Tongue (tissue), 3 donors: ENCODE measurements at places on chromosomes 12 and 14.
A peak's percentile ranks its signal among the peaks of the same experiment; 100 is the strongest.

DNA sequence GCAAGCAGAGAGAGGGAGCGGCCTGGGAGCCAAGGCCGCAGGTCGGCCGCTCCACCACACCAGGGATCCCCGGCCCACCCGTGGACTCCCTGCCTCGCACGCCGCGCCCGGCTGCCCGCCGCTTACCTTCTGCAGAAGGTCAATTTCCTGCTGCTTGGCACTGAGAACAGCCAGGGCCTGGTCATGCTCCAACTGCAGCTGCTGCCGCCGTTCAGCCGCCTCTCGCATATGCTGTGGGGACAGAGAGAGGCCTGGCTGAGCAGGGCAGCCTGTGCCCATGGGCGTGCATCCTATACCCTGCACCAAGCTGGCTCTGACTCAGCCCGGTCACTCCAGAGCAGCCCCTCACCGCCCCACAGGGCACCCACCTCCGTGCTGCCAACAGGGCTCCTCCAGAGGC is 141.1 kb downstream of the PIWIL1 start:
- peak; percentile 87 for DNase-seq

DNA sequence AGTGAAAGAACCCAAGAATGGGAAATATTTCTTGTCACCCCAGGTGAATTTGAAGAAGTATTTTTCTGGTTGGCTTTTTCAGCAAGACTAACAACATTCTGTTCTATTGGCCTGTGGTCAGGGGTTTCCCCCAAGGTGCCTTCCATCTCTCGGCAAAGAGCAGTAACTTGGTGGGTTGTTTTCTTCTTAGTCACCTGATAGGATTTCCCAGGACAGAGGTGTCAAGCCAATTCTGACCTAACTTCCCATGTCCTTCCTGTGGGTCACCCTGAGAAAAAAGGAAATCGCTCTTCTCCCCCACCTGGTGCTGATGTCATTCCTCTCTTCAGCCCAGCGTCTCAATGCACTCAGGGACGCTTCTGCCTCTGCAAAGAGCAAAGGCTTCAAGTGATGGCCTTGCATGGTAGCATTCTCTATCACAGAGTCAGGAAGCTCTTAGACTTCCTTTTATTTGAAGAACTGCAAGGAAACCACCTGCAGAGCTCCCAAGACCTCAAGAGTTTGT is 16.1 kb upstream of the IFNG start:
- no peak for DNase-seq

- peak; percentile 37 for DNase-seq
Observed at GRCh38 chr14:102195446-102195845, 55.7 kb downstream of the WDR20 start.

DNA sequence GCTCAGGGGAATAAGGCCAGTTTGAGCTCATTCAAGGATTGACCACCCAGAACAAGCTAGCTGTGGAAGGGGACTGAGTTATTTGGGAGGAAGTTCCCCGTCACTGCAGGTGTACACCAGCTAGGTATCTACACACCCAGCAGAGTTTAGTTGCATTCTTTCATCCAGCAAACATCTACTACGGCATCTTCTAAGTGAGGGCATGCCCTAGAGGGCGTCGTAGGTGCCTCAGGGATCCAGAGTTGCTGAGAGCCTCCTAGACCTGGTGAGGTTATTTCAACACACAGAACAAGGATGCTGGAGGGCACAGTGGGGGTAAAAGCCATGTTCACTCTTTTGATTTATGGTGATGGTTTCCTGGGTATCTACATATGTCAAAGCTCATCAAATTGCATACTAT is 149.6 kb downstream of the KSR2 start:
- no peak for DNase-seq

- peak; percentile 35 for DNase-seq
Observed at GRCh38 chr14:27528328-27528727, 930.5 kb upstream of the NOVA1 start.

DNA sequence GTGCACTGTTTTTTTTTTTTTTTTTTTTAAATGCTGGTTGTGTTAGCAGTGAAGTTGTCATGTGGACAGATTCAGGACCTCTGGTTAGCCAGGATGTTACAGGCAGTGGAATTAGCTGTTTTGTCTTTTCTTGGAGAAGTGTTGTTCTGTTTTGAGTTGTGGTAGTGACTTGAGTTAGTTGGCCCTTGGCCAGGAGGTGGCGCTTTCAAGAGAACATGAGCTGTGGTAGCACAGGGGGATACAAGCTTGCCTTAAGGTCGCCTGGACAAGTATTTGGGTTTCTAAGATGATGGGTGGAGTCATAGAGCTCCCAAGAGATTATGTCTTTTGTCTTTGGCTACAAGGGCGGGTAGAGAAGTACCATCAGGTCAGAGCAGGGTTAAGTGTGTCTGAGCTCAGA is 33.3 kb upstream of the CCDC198 start:
- DNase-seq, result no peak

GRCh38 chr14:93454224-93454623 is 23.5 kb downstream of the UNC79 start:
- DNase-seq, result no peak

- DNase-seq, result no peak
Observed at GRCh38 chr12:96053476-96054243, 18.3 kb upstream of the LTA4H start.

GRCh38 chr12:118151755-118152154 is 15.8 kb downstream of the PEBP1 start:
- DNase-seq, result no peak

DNA sequence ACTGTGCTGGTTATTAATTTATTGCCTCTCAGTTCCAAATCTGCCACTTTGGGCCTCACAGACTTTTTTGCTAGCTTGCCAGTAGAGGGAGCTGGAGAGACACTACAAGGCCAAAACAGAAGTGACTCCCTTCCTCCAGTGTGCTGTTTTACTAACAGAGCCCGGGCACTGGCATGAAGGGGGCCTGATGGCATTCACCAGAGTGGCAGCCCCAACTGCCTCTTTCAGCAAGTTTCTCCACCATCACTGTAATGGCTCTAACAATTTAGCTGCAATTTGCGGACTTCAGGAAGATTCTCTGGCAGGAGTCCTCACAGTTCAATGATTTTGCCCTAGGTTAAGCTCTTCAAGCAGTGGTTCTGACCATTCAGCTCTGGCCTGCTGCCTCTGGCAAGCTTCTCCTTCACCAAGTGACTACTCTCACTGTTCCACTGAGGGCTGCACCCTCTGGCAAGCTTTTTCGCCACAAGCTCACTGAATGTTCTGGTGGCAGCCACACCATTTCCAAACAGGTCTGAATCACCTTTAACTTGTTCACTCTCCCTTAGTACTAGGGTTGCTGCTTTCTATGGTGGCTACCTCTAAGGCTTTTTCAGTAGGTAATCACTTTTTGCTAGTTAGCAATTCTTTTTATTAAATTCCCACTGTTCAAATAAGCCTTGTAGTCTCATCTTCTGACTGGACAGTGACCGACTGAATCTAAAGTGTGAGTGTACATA is 104.9 kb downstream of the ZC3H14 start:
- DNase-seq, result peak; percentile 87

DNA sequence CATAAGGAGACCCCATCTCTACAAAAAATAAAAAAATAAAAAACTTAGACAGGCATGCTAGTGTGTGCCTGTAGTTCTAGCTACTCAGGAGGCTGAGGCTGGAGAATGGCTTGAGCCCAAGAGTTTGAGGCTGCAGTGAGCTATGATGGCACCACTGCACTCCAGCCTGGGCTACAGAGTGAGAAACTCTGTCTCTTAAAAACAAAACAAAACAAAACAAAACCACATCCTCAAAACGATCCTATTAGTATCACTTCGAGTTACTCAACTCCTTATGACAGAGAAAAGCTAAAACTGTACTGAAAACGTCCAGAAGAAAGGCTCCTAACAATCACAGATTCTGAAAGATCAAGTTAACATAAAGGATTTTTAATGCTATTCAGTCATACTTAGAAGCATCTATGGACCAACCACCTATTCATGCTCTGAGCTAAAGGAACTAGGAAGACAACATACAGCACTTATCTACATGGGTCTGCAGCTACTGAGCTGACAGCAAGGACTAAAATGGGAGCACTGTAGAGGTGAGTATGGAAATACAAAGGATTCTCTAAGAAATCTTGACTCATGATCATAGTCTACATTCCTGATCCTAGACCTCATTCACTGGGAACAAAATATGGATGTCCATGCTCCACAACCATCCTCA is 75.3 kb upstream of the DUSP6 start:
- no peak for DNase-seq

DNA sequence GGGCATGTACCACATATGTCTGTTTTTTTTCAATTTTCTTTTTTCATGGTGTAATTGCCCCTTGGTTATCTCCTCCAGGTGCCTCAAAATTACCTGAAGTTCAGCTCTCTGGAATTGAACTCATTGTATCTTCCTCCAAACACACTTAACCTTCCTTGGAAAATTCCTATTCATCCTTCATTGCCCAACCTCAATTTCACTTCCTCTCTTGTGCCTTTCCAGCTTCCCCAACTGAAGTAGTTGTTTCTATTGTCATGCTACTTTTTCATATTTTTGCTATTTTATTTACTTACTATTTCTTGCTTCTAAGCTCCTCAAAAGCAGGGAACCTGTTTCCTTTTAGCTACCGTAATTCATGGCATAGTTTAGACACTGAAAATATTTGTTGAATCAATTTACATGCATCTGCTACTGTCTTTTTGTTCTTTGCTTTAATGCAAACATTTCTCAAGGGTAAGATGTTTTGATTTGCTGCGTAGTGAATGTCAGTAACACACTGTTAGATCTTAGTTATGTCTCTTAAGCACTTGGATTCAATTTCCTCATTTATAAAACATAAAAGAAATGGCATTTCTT is 37.0 kb upstream of the STXBP6 start:
- no peak for DNase-seq

GRCh38 chr14:88424573-88424972 is 39.1 kb downstream of the SPATA7 start:
- DNase-seq, result no peak

GRCh38 chr12:112977139-112977538 is 1.2 kb upstream of the OAS2 start:
- no peak for DNase-seq

GRCh38 chr12:72546106-72546505 is 273.9 kb downstream of the TRHDE start:
- no peak for DNase-seq

DNA sequence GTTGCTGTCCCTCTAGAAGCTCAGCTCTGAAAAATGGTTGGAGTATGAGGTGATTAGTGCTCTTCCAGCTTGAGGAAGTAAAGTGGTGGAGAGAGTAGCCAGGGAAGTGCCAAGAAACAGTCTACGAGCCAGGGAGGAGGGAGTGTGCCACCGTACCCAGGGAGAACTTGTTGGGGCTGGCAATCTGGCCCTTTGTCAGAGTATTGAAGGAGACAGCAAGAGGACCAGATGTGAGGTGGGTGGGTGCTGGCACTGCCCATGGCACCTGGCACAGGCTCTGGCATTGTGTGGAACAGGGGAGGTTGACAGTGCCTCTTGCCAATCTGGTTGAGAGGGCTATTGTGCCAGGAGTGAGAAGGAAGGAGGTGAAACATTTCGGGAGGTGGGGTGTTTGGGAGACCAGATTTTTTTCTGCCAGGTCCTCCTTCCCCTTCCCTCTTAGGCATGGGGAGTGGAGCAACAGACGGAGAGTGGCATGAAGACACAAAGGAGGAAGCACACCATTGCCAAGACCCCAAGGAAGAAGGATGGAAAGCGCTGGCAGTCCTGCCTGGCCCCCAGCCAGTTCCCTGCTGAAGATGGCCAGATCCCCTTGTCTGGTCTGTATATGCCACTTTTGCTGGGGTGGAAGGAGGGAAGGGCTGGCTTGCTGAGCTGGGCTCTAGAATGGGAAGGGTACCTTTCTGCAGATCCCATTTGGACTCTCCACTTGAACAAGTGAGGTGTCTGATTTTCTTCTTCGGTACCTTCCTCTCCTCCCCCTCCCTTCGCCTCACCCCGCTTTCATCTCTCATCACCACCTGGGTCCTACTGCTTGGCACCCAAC is 37.5 kb downstream of the ZFHX2 start:
- DNase-seq, result peak; percentile 36

DNA sequence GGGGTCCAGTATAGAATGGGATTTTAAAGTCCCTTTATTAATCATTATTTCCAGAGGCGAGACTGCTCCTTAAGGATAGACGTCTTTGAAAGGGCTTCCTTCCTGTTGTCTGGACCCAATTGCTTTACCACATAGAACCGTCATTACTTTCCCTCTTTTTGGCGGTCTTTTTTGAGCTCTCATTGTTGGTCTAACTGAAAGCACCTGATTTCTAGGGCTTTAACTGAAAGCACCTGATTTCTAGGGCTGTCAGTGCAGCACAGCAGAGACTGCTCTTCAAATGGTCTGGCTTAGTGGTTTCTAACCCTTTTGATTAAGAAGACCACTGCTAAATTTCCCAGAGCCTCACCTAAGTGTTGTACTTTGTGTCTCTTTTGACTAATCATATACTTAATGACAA is 95.8 kb downstream of the PRKCH start:
- DNase-seq, result no peak

DNA sequence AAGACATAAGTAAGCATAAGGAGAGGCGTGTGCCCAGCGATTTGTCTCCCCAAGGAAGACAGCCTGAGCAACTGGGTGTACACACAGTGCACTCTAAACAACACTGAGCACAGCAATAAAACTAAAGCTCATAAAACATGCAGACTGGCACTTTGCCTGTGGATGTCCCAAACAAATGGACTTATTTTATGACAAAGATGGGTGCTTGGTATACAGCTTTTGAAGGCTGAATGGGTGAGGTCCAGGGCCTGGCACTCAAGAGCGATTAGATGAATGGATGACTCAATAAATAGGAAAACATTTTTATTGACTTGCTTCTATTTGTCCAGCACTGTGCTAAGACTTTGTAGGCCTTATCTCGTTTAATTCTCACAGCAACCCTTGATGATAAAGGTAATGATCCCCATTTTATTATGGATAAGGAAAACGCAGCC is 28.5 kb downstream of the LGMN start:
- DNase-seq, result peak; percentile 26

- peak; percentile 73 for DNase-seq
Observed at GRCh38 chr14:34874386-34875030, 652 bp downstream of the BAZ1A start.

- no peak for DNase-seq
Observed at GRCh38 chr12:53594897-53595615, 31.1 kb downstream of the ATF7 start.

DNA sequence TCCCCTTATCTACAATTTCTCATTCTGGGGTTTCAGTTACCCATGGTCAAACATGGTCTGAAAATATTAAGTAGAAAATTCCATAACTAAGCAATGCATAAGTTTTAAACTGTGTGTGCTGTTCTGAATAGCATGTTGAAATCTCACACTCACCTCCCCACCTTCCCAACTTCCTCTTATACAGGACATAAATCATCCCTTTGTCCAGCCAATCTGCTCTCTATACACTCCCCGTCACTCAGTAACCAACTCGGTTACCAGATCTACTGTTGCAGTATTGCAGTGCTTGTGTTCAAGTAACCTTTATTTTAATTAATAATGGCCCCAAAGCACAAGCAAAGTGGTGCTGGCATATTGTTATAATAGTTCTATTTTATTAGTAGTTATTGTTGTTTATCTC is 420.5 kb downstream of the GXYLT1 start:
- DNase-seq, result no peak
